ENCODE measurements at places on chromosomes 7 and 10.

DNA sequence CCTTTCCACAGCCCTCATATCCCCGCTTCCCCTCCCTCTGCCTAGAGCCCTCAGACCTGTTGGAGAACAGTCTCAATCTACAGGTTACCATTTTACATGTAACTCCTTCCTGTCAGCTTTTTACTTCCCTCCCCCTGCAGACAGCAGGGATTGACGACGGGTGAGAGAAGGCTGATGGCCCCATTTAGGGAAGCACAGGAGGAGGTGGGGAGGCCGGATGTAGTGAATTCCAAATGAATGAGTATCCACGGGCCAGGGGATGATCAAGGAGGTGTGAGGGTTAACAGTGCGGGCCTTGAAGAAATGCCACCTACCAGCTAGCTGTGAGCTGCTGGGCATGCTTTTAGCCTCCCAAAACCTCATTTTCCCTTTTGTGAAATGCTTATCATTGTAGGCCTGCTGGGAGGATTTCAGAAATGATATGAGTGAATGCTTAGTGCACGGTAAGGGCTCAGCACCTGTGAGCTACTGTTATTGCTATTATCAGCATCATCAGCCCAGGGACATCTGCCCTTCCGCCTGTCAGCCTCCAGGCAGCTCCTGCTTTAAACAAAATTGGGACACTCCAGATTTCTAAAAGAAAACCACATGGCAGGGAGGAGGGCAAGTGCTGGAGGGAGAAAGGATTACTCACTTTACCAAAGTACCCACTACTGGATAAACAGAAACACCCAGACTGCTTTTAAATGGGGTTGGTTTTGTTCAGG is 6.5 kb upstream of the NANOS1 start:
- no peak for DNase-seq

DNA sequence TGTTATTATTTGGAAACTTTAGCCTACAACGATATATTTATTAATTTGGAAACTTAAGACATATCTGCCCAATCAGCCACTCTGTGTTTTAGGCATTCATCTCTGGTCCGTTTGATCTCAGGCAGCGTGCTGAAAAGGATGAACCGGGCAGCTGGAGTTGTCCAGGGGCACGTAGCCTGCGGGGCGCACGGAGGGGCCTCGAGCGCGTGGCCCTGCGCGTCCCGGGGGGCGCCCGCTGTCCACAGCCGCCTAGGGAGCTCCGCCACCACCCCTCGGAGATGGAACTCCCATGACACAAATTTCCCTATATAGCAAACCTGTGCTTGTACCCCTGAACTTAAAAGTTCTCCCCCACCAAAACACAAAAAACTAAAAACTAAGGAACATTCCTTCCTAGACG is 24.3 kb upstream of the MKI67 start:
- DNase-seq, result no peak

DNA sequence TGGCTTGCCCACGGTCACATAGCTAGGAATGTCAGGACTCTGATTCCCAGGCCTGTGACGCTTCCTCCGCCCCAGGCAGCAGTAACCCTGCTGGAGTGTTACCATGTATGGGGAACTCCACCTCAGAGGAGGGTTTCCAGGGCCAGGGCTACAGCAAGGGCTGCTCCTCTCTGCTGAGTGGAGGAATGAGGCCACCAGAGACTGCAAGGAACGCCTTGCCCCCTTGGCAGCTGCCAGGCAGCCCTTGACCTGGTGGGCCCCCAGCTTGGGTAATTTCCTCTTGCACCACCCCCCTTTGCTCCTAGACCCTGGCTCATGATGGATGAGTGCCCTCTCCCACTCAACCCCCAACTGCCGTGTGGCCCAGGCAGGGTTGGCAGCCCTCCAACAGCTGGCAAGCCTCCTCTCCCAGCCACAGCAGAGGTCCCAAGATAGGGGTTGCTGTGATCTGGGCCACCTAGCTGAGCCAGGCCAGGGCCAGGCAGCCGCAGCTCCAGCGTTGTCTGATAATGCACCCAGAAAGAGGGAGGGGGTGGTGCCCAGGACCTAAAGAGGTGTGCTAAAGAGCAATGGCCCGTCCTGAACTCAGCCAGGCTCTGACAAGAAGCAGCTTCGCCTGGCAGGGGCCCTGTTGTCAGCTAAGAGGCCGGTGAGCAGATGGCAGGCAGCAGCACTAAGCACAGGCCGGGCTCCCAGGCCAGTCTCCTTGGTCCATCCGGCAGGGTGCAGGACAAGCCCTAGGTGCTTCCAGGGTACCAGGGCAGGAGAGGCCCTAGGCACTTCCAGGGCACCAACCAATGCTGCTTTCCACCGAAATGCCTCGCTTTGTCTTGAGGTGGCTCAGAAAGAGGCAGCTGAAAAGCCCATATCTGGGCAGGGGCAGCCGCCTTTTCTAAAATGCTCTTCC is 35.4 kb downstream of the DRGX start:
- no peak for DNase-seq

DNA sequence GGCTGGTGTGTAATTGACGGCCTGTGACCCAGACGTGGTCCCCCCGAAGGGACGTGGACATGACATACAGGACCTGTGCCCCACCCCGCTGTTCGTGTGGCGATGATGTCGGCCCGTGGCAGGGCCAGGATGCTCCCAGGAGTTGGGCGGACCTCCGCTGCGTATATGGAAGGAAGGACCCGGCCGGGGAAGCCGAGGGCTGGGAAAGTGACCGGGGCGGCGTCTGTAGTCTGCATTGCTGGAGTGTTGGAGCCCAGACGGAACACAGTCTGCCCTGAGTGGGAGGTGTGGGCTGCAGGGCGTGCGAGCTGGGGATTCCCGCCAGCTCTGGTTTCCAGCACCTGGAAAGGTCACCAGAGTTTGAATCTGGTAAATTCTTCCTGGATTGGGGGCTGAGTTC is 45.0 kb upstream of the FOXL3 start:
- DNase-seq, result no peak

- DNase-seq, result no peak
Observed at GRCh38 chr7:87316846-87317552, 28.5 kb upstream of the CROT start.

DNA sequence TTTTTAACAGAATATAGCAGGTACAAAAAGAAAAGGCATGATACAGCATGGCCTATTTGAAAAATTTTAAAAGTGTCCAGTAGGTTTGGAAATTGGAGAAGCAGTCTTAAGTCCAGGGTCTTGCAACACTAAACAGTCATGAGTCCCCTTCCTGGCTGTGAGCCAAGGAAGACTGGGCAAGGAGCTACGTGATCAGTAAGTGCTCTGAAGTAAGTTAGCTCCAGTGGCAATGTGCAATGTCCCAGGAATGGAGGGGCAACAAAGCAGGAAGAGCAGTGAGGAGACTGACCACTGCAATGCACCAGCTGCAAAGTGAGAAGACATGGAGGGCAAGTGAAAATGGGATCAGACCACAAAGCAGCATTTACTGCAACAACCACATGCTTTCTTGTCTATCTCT is 72.9 kb upstream of the GRID1 start:
- no peak for DNase-seq

DNA sequence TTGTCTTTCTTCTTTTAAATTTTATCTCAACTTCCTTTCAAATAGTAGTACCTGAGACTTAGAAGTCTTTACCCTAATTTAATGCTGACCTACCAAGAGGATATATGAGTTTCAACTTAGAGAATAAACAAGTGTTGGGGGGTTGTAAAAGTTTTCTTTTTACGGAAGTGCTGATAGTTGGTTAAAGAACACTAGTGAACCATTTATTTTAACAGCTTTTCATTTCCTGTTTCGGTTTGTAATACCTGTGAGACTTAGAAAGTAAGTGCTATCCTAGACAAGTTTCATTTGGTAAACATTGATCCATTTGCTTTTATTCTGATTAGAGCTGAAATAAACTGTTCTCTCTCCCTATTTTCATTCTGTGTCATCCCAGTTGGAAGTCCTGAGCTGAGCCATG is 683.1 kb upstream of the SORCS1 start:
- DNase-seq, result no peak

DNA sequence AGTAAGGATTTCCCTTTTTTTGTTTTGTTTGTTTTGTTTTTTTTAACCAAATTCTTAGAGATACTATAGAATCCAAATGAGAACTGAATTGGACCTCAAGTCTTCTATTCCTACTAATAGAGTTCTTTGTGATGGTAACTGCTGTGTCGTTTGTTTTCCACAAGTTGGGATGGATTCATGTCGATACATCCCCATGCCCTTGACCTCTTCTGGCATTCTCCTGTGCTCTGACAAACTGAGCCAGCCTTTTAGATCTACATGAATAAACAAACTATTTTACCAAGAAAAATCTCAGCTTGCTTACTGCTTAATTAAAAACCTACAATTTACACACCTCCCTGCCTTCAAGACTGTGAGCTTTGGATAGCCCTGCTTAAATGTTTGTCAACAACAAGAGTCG is 3.9 kb downstream of the ZNF22 start:
- DNase-seq, result no peak

- DNase-seq, result no peak
Observed at GRCh38 chr7:135448753-135449152, 61.1 kb downstream of the CNOT4 start.

DNA sequence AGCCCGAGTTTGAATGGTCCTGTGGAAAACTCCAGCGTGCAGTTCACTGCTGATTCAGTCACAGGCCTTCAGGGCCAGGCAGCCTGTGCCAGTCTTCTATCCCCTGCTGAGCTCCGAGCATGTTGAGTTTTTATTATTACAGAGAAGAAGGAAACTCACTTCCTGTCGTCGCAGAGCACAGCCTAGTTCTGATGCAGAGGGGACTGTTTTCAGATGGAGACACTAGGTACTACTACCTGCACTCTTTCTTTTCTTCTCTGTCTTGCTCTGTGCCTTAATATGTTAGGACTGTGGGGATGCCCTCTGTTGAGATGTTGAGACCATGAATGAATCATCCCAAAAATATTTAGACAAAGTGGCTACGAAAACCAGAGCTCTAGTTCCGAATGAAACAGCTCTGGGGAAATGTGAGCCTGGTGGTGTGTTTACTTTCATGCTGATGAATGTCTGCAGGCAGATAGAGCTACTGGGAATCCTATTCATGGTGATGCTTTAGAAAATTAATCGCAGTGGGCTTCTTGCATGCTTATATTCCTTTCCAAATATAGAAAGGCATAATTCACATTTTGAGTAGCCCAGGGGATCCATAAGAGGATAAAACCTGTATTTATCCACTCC is 29.6 kb downstream of the CASP7 start:
- DNase-seq, result no peak

GRCh38 chr10:1110674-1111119 is 54.5 kb downstream of the WDR37 start:
- no peak for DNase-seq

GRCh38 chr7:19051767-19052375 is 65.6 kb downstream of the TWIST1 start:
- no peak for DNase-seq

- no peak for DNase-seq
Observed at GRCh38 chr10:3137958-3138726, 34.4 kb downstream of the PITRM1 start.

GRCh38 chr10:113891476-113891875 is 37.0 kb downstream of the NHLRC2 start:
- no peak for DNase-seq

DNA sequence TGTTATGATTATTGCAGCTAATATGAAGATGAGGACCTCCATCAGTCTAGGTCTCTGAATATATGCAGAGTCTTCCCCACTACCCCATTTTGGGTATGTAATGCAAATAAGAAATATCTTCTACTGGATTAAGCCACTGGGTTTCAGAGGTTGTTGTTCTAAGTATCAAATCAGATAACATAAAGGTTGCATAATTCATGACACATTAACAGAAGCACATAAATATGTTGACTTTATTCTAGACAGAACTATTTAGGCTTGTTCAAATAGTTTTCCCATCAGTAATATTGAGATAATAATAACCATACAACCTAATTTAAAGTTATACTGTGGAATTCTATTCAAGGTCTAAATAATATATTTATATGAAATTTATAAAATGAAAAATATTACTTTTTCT is 157.1 kb downstream of the ETV1 start:
- DNase-seq, result no peak

- no peak for DNase-seq
Observed at GRCh38 chr7:155584261-155584660, 37.9 kb upstream of the CNPY1 start.

GRCh38 chr7:113562242-113562641 is 356.6 kb downstream of the PPP1R3A start:
- DNase-seq, result no peak

DNA sequence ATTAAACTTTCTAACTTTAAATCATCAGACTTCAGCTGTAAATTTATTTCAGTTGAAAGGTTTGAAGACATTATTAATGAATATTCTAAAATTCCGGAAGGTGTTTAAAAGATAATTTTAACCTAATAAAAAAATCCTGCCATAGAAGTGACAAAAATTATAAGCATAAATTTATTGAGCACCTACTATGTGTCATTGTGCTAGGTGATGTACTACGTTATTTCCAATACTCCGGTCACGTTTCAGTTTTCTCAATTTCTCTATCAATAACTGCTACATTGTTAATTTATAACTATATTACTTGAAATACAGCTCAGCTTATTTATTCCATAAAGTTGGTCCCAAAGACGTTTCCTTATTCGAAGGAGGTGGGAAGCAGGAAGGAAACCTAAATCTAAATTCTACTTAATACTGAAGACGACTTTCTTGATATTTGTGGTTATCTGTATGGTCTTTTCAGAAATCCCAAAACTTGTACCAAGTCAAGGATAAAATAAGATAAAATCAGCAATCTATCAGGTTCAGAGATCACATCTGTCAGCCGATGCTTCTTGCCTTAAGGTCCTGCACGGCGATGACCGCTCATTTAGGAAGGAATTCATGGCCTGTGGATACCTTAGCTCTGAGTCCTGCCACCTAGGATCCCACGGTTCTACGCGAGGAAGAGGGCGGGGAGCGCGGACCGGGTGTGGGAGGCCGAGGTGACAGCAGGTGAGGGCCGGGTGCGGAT is 1.2 kb upstream of the ZEB1 start:
- peak; percentile 51 for DNase-seq

- no peak for DNase-seq
Observed at GRCh38 chr10:127338399-127339110, 142.2 kb upstream of the INSYN2A start.

- no peak for DNase-seq
Observed at GRCh38 chr7:26084418-26084817, 67.6 kb upstream of the NFE2L3 start.

- DNase-seq, result no peak
Observed at GRCh38 chr7:129423700-129424410, 10.4 kb upstream of the STRIP2 start.

GRCh38 chr10:126931544-126931943 is 26.3 kb downstream of the DOCK1 start:
- DNase-seq, result no peak
